Activated T-cell treated with anti-CD3 and anti-CD28 coated beads, Interleukin-2, amount 50 U/mL, for 72 hours (primary cell): ENCODE measurements at places on chromosomes 1 and 21.

- no peak for DNase-seq
Measured at GRCh38 chr1:64687725-64688327, 57.0 kb upstream of the RAVER2 start.

DNA sequence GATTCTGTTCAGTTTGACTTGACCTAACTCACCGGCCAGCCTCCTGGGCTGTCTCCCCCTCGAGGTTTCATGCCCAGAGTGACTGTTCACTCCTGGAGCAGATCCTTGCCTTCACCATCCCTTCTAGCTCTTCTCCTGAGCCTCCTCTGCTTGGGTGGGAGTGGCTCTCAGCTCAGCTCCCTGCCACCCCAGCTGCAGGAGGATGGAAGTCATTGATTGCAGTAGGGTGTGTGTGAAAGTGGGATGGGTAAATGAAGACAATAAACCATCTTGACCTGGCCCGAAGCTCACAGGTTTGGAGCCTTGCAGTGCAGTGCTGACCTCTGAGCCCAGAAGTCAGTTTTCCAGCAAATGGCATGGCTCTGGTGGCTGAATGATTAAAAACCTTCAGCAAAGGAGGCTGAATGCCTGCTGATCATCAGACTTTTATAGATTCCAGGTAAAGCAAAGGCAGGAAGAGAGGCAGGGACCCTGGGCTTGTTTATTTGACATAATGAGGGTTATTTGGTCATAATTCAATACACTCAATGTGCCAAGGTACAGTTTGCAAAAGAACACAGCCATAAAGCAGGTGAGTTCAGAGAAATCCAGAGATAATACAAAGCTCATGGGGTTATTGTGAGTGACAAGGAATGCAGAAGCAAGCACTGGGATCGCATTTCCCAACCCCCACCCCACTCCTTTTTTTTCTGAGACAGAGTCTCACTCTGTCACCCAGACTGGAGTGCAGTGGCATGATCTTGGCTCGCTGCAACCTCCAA, 17.5 kb upstream of the TFF3 start:
- DNase-seq, result no peak

DNA sequence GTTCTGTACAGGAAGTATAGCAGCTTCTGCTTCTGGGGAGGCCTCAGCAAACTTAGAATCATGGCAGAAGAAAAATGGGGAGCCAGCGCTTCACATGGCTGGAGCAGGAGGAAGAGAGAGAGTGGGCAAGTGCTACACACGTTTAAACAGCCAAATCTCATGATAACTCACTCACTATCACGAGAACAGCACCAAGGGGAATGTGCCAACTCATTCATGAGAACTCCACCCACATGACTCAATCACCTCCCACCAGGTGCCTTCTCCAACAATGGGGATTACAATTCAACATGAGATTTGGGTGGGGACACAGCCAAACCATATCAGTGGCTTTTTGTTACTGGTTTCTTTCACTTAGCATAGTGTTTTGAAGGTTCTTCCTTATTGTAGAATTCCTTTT, 138.6 kb downstream of the SYT14 start:
- DNase-seq, result no peak

GRCh38 chr1:163163881-163164582, 38.7 kb downstream of the RGS5 start:
- no peak for DNase-seq

DNA sequence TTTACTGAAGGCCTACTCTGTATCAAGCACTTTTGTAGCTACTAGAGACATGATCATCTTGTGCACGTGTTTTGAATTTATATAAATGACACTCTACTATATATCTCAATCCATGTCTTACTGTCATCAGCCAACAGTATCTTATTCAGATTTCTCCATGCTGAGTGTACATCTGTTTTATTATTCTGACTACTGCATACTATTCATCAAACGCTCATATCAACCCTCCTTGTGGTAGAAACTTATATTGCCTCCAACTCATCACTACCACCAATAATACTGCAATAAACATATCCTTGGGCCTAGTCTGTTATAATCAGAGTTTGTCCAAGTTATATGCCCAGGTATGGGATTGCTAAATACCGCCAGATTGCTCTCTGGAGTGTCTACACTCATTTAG, 81.6 kb upstream of the IRF2BP2 start:
- DNase-seq, result no peak

DNA sequence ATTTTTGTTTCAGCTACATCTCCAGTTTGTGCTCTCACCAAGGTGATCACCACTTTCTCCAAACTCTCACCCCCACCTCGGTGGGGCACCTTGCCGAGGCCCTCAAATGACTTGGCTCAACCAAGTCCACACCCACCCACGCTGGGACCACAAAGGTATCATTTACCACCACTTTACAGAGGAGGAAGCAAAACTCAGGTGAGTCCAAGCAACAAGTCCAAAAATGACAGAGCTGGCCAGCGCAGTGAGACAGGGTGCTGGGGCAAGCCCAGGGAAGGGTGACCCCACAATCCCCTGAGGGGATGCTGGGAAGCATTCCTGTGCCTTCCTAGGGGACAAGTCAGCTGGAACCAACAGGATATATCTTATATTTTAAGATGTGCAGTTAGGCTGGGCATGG, 24.7 kb downstream of the SSBP3 start:
- peak; percentile 48 for DNase-seq

GRCh38 chr1:211359876-211360275, 33.2 kb downstream of the TRAF5 start:
- no peak for DNase-seq

- DNase-seq, result no peak
Measured at GRCh38 chr1:221394011-221394544, 347.8 kb downstream of the DUSP10 start.

DNA sequence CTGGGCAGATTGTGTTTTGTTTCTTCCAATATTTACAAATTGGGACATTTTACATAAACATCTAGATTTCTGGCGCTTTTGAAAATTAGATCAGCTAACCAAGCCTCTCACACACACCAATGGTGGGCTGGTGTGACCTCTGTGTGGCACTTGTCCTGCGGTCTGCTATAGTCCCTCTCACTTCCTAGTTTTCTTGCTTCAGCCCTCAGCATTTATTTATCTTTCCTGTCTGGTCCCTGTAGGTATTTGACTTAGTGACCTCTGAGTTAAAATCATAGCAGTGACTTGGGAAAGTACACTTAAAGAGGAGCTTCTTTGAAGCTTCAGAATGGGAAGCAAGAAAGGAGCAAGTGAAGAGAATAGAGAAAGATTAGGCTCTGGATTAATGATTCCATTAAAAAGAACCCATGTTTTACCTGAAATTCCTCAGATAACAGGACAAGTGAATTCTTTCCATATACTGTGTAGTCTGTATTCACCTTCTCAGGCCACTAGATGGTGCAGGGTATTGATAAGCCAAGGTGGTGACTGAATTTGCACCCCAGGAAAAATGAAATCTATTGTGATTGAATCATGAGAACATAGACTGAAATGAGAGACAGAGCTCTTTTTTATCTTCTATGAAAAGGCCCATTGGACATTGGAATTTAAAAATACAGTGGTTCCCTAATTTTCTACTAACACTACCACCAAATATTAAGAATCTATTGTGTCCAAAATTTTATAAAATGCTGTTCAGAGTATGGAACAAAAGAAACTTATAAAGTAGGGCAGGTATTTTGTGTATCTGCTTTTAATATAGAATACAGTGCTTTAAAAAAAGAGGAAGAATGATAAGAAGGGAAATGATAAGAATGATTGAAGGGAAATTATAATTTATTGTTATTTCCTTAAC, 7.1 kb upstream of the DIPK1A start:
- peak; percentile 42 for DNase-seq

GRCh38 chr1:156813298-156813697, 3.4 kb downstream of the SH2D2A start:
- no peak for DNase-seq

GRCh38 chr21:43975469-43976098, 36.5 kb upstream of the TRAPPC10 start:
- DNase-seq, result peak; percentile 86

- DNase-seq, result no peak
Measured at GRCh38 chr1:44483089-44483874, 78.2 kb downstream of the RNF220 start.

DNA sequence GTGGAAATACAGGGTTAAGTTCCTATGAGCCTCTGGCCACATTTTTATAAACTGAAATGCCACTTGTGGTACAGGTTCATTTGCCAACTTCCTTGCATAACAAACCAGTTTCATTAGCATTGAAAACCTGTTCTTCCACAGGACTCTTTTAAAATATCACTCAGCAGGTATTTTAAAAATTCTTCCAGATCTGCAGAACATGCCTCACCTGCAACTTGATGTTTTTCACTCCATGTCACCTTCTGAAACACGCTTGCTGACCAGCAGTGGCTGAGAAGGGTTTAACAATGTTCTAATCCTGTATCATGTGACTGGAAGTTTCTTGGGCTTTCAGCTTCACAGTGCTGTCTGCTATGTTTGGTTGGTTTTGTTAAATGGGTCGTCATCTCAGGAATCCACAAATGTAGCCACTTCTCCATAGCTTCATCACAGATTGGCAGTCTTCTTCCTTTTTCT, 17.6 kb upstream of the CBR3 start:
- DNase-seq, result no peak

GRCh38 chr1:113390871-113391648, 745 bp downstream of the MAGI3 start:
- peak; percentile 67 for DNase-seq

DNA sequence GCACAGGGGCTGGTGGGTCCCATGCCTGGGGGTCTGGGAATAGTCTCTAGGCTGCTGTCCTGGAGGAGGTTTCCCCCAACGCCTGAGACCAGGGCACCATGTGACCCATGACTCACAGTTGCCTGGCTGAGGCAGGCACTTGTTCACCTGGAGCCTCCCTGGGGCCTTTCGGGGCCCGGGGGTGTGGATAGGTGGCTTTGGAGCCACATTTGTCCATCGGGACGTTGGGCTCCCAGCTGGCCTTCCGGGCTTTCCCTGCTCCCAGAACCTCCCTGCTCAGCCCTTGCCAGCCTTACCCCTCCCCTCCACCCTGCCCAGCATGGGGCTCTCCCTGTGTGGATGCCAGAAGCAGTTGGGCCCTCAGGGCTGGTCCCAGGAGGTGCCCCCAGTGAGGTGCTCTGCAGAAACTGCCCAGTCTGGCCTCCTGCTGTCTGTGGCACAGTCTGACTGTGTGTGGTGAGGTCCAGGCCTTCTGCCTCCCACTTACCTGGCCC, 14.2 kb downstream of the COL6A1 start:
- DNase-seq, result no peak

DNA sequence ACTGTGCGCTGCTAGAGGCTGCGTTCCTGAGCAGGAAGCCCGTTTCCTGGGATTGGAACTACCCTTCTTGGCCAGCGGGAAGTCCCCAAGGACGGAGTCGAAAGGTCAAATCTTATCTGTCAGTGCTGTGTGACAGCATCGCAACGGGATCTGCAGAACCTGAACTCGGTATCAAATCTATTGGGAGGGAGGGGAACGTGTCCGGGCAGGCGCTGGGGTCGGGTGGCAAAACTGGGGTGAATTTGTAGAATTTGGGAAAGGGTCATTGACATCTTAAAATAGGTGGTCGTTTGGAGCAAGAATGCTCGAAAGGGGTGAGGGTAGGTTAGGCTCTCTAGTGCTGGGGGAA, 725 bp upstream of the ARPC5 start:
- no peak for DNase-seq

DNA sequence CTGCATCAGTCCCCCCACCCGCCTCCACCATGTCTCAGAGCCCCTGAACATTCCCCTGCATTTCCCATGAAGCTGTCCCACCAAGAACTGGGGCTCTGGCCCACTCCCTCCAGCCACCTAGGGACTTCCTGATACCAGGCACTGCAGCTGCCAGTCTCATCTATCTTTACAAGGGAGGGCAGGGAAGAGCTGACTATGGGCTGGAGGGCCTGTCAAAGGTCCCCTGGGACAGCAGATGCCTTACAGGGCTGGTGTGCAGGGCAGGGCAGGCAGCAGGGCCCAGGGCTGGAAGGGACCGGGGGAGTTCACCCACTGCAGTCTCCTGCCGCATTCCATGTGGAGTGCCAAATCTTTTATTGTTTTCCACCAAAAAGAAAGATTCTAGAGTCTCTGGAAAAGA, 17.6 kb downstream of the SHISA4 start:
- no peak for DNase-seq

- no peak for DNase-seq
Measured at GRCh38 chr1:117447661-117448060, 80.4 kb downstream of the MAN1A2 start.

GRCh38 chr21:38643404-38644023, 145.2 kb upstream of the ERG start:
- no peak for DNase-seq

DNA sequence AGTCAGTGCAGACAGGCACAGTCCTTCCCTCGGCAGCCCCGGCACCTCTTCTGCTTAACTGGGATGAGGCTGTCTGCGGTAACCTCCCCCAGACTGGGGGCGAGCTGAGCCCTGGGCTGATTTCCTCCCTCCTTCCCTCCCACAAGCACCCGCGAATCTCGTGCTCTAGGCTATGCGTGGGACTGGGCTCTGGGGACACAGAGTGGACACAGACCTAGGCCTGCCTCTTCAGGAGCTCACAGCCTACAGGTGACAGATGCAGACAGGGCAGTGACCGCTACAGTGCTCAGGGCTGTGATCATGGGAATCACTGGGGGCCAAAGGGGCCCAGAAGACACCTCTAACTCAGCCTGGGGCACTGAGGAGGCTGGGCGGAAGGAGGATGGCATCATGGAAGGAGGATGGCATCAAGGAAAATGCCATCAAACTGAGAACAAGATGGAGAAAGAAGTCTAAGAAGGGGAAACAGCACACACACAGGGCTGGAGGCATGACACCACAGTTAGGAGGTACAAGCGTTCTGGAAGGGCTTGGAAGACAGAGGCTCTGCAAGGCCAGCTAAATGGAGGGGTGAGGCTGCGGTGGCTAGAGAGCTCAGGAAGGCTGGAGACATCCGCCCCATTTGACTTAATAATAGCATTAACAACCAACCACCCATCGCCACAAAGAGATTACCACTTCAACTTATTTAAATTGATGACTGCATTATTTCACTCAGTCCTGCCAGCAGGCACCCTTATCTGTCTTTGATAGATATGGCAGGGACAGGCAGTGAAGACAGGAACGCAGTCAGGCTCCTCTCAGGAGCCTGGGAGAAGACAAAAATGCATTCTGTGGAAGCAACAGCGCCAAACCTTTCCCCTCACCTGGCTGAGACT, 4.2 kb downstream of the TTC39A start:
- DNase-seq, result no peak

GRCh38 chr1:160623862-160624261, 23.0 kb downstream of the SLAMF1 start:
- DNase-seq, result no peak

DNA sequence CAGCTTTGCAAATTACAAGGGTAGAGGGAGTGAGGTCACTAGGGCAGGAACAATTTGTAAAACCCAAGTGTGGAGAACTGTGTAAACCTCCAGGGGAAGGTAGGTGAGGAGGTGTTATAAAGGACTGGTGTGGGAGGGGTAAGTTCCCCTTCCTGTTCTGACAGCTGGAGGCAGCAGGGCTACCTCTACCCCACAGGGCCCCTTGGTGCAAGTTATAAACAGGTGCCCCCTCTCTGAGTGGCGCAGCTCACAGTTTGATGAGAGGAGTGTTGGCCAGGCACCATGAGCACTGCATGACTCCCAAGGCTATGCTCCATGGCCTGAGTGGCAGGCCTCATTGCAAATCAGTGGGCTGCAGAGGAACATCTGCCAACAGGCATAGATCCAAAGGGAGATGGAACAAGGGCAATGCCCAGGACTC, 41.0 kb downstream of the MFSD2A start:
- DNase-seq, result no peak

GRCh38 chr1:18811733-18812452, 47.6 kb downstream of the TAS1R2 start:
- DNase-seq, result no peak

- DNase-seq, result peak; percentile 12
Measured at GRCh38 chr1:172895050-172895460, 155.7 kb downstream of the TNFSF18 start.
